ENCODE measurements at places on chromosomes 7 and 10.

- DNase-seq: no peak
Observed at GRCh38 chr7:149725426-149725821, 48.0 kb downstream of the ZNF467 start.

GRCh38 chr7:112965506-112965905, 121.1 kb downstream of the GPR85 start:
- no peak for DNase-seq

GRCh38 chr7:11328309-11328708, 354.6 kb downstream of the PHF14 start:
- DNase-seq: no peak

- no peak for DNase-seq
Observed at GRCh38 chr10:4749271-4749574, 76.8 kb upstream of the AKR1E2 start.

DNA sequence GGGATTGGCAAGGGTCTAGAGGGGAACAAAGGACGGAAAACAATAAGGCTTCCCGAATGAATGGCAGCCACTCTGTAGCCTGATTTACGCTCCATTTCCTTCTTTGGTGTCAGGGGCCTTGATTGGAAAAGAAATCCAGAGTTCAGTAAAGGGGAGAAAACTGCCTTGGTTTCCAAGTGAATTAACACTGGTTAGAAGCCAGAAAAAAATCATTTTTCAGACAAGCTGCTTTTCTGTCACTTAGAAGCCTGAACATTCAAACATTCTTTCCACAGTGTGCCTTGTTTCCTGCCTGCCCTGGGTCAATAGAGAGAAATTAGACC, 283 bp upstream of the TRDMT1 start:
- DNase-seq: no peak

DNA sequence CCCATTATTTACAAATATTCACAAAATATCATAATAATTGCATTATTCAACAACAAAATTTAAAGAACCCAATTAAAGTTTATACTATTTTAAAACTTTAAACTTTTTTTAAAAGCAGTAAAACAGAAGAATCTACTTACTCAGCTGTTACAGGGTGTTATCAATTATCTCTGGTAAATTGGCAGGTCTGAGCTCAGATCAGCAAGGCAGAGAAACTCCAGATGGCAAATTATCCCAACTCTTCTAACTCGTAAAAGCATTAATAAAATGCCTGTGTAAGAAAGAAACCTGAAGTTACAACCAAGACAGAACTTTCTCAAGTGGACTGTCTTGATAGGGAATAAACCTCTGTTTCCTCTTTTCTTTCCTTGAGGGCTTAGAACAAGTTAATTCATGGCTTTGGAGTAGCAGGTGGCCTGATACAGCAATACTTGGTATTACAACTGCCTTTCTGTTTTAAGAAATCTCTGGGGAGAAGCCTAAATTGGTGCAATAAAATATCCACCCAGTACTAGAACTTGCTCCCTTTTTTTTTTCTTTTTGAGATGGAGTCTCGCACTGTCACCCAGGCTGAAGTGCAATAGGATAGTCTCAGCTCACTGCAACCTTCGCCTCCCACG, 275.3 kb upstream of the MKLN1 start:
- DNase-seq: no peak

DNA sequence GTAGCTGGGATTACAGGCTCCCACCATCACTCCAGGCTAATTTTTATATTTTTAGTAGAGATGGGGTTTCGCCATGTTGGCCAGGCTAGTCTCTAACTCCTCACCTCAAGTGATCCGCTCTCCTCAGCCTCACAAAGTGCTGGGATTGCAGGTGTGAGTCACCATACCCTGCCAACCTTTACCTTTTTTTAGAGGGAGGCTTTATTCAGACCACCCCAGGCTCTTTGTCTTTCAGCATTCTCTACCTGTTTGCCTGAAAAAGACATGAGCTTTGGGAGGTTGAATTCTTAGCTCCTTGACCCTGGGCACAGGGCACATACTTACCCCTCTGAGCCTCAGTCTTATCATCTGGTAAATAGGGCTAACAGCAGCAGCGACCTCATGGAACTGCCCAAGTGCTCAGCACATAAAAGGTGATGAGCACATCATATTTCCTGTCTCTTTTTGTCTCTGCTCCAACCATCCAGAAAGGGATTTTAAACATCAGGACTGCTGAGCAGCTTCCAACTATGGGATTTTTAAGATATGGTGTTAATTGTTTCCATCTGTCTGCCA, 17.0 kb downstream of the FRMPD2 start:
- DNase-seq: no peak

DNA sequence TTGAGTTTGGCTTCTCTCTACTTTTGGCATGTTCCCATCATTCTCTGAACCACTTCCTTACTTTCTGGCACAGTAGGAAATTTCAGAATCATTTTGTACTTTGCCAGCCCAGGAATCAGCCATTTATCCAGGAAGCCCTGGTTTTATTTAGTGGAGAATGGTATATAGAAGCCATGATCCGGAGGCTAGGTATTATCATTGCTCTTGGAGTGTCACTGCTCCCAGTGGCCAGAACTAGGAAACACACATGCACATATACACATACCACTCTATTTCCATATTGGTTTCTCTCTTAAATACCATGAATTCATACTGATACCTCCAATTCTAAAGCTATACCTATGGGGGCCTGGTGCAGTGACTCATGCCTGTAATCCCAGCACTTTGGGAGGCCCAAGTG, 36.3 kb downstream of the SUFU start:
- no peak for DNase-seq

- DNase-seq: no peak
Observed at GRCh38 chr10:17077346-17077781, 52.2 kb downstream of the CUBN start.

DNA sequence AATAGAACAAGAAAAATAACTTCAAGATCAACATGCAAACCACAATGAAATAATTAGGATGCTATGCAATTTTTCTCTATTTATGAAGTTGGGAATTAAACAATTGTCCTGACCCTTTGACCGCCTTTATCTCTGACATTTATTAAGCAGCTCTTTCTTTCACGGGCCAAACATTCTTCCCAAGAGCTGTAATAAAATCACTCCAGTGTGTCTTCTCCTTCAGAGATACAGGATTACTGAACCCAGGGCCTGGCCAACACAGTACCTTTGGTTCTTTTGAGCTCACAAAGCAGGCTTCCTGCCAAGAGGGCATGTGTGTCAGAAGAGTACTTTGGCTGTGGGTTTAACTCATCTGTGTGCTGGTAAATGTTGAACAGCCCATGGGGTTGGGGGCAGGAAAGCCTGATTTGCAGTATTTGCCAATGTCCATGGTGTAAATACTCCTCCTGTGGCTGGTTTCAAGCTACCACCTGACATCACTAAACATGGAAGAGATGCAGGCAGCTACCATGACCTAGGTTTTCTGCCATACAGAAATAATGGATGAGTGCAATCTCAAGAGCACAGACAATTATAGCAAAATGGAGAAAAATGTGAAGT, 121.7 kb downstream of the FANK1 start:
- DNase-seq: no peak

DNA sequence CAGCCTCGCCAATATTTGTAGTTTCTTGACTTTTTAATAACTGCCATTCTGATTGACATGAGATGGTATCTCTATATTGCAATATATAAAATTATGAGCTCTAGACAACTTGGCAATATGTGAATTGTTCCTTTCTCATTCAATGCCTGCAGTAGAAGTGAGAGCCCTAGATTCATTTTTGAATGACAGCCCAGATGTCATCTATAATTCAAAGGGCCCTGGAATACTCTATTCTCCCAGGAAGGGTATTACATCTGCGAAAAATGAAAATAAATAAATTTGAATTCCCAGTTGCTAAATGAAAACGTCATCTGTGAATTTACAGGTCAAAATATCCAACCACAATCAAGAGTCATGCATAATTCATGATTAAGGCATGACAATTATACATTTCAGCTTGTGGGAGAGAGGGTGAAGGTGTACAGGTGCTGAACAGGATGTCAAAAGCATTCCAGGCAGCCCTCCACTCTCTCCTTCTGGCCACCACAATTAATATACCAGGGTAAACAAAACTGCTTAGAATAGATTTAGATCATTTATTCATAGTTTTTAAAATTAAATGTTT, 1147.3 kb downstream of the XPNPEP1 start:
- DNase-seq: no peak

Data from activated gamma-delta T cell (primary cell).